ENCODE measurements at places on chromosomes 11 and 22. TPM values are rescaled to one million over a fixed set of nuclear protein-coding genes. Genes with fewer than 3 reads are reported as not detected.

Gene TRPM5
- not detected for total RNA-seq

Gene PDE2A
- total RNA-seq = 0.55 TPM

Gene WNT7B
- not detected for total RNA-seq

Gene HSPB2
- total RNA-seq = not detected

DNA sequence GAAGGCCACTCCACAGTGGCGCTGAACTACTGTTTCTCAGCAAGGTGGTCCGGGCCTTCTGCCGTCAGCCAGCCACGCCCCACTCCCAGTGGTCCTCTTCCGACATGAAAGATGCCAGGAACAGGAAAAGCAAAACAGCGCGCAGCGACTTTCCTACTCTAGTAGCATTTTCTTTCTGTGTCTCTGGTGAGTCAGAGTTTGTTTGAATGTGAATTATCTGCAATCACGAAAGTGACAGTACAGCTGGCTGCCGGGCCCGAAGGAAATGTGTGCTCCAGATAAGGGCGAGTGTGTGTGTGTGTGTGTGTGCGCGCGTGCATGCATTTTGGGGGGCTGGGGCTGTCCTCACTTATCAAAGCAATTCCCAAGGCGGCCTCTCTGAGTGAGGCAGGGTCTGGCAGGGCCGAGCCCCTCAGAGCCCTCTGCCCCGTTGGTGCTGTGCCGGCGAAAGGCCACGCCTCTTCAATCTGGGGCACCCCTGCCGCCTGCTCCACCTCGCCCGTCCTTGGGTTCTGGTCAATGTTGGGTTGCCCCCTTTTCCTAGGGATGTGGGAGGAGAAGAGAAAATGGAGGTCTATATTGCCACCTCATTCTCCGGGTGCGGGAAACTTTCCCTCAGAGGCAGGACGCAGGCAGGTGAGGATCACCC is 288.5 kb downstream of the KIRREL3 start:
- no peaks in the 10 kb centered on the region for H3K36me3 ChIP-seq
- no peak overlapping the region for H3K4me3 ChIP-seq
- no peaks in the 10 kb centered on the region for H3K4me1 ChIP-seq
- peaks cover 3% of the 10 kb centered on the region for H3K27me3 ChIP-seq

Gene C11orf16
- total RNA-seq = not detected

DNA sequence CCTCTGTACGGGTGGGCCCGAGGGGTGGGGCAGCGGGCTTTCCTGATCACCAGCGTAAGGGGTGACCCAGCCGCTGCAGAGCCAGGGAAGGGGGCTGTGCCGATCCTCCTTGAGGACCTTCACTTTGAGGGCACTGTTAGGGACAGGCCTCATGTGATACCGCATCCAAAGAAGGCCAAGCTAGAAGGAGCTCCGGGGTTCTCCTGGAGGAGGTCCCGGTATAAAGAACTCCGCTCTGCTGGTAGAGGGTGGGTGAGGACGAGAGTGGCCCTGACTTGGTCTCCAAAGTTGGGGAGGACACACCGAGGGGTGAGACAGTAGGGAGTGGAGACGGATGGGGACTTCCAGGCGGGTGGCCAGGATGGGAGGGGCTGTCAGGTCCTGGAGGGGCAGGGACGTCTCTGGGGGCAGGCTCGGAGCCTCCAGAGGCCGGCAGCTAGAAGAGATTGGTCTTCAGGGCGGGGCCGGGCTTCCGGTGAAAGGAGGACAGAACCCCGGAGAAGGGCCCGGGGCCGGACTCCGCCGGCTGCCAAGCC is 4.6 kb downstream of the PHOX2A start:
- no peak overlapping the region for H3K27ac ChIP-seq
- H3K27me3 ChIP-seq = peaks cover 33% of the 10 kb centered on the region
- H3K36me3 ChIP-seq = peaks cover 4% of the 10 kb centered on the region
- H3K4me1 ChIP-seq = peaks cover 11% of the 10 kb centered on the region
- DNase-seq = no peak

DNA sequence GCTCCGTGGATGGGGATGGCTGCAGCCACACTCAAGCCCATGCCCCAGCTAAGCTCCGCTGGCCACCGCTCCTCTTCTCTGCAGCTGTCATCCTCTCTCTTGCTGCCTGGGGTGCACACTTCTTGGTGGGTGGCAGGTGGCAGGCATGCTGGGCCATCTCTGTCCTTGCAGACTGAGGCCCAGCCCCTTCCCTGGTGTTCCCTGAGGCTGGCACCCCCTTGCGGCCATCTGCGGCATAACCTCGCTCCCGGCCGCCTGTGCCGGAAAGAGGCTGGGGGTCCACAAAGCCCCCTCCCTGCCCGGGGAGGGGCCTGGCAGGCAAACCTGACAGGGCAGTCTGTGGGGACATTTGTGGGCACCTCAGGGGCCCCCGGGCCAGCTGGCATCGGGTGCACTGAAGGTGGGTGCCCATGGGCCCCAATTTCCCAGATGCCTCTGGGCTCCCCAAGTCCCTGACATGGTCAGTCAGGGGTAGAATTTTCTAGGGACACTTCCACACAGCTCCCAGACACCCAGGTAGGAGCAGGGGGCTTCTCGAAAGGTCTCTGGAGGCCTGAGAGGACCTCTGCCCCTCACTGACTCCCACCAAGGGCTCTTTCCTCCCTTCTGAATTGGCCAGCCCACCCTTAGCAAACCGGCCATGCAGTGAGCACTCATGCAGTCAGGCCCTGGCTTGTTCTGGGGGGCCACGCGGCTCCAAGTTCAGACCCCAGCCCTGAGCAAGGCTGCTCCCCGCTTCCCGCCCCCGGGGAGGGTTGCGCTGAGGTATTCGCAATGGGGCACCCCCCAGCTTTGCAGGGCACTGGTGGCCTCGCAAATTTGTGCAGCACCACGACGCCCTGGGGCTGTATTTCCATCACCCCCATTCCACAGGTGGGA is 23.5 kb upstream of the TH start:
- peaks cover 6% of the 10 kb centered on the region for H3K4me1 ChIP-seq
- no peak overlapping the region for H3K27ac ChIP-seq
- peaks cover 7% of the 10 kb centered on the region for H3K27me3 ChIP-seq
- no peaks in the 10 kb centered on the region for H3K36me3 ChIP-seq
- no peak overlapping the region for H3K4me3 ChIP-seq

Gene GDPD4
- not detected for total RNA-seq

DNA sequence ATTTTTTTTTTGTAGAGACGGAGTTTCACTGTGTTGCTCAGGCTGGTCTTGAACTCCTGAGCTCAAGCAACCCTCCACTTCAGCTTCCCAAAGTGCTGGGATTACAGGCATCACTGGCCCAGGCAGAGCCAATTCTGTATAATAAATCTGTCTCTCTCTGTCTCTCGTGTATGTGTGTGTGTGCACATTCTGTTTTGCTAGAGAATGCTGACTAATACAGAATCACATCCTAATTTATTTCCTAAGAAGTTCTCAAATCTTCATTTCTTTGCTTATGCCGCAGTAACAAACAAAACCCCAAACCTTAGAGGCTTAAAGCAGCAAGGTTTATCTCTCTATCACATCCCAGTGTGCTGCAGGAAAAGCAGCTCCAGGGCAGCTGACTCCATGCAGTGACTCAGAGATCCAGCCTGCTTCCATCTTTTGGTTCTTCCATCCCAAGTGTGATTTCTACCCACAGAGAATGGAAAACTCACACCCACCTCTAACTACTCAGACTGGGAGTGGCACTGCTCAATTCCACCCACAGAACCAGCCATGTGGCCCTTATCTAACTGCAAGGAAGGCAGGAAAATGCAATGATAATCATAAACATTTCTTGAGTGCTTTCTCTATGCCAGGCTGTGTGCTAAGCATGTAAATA is 35.1 kb upstream of the LRRC10B start:
- H3K27me3 ChIP-seq = no peaks in the 10 kb centered on the region
- H3K4me3 ChIP-seq = no peak overlapping the region
- peaks cover 8% of the 10 kb centered on the region for H3K4me1 ChIP-seq
- H3K27ac ChIP-seq = no peak overlapping the region
- no peak for DNase-seq
- no peaks in the 10 kb centered on the region for H3K36me3 ChIP-seq

GRCh38 chr11:2149864-2150847 is 10.9 kb downstream of the INS start:
- H3K36me3 ChIP-seq = no peaks in the 10 kb centered on the region
- H3K4me3 ChIP-seq = no peak overlapping the region
- peaks cover 24% of the 10 kb centered on the region for H3K27me3 ChIP-seq
- DNase-seq = no peak
- no peak overlapping the region for H3K27ac ChIP-seq
- H3K4me1 ChIP-seq = peaks cover 6% of the 10 kb centered on the region

Gene CASP12
- not detected for total RNA-seq

- H3K4me1 ChIP-seq = no peaks in the 10 kb centered on the region
- H3K36me3 ChIP-seq = no peaks in the 10 kb centered on the region
- no peaks in the 10 kb centered on the region for H3K27me3 ChIP-seq
Observed at GRCh38 chr11:6548641-6549040, 51.6 kb downstream of the DNHD1 start.

Gene YPEL1
- 2.4 TPM for total RNA-seq

DNA sequence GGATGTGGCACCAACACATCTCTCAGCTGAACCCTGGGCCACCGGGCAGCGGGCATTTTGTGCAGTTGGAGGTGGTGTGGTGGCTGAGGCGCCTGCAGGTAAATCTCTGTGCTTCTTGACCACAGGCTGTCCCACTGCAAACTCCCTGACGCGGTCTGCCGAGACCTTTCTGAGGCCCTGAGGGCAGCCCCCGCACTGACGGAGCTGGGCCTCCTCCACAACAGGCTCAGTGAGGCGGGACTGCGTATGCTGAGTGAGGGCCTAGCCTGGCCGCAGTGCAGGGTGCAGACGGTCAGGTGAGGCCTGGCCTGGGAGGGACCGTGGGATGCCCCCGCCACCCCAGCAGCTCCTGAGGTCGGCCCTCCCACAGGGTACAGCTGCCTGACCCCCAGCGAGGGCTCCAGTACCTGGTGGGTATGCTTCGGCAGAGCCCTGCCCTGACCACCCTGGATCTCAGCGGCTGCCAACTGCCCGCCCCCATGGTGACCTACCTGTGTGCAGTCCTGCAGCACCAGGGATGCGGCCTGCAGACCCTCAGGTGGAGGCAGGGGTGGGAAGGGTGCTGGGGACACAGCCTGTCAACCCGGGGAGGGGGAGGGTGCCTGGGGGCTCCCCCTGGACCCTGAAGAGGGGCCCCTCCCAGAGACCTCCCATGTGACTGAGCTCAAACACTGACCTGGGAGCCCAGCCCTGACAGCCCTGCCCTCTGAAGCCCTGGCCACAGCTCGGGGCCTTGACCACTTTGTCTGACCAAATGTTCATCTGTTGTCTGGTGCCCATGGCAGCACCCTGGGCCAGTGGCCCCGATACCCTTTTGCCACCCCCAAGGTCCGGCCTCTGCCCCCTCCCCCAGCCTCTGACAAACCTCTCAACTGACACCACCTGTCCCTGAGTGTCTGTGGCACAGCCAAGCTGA is 4.6 kb upstream of the PGGHG start:
- no peak overlapping the region for H3K4me3 ChIP-seq
- DNase-seq = no peak
- no peak overlapping the region for H3K27ac ChIP-seq
- no peaks in the 10 kb centered on the region for H3K36me3 ChIP-seq
- H3K27me3 ChIP-seq = no peaks in the 10 kb centered on the region

DNA sequence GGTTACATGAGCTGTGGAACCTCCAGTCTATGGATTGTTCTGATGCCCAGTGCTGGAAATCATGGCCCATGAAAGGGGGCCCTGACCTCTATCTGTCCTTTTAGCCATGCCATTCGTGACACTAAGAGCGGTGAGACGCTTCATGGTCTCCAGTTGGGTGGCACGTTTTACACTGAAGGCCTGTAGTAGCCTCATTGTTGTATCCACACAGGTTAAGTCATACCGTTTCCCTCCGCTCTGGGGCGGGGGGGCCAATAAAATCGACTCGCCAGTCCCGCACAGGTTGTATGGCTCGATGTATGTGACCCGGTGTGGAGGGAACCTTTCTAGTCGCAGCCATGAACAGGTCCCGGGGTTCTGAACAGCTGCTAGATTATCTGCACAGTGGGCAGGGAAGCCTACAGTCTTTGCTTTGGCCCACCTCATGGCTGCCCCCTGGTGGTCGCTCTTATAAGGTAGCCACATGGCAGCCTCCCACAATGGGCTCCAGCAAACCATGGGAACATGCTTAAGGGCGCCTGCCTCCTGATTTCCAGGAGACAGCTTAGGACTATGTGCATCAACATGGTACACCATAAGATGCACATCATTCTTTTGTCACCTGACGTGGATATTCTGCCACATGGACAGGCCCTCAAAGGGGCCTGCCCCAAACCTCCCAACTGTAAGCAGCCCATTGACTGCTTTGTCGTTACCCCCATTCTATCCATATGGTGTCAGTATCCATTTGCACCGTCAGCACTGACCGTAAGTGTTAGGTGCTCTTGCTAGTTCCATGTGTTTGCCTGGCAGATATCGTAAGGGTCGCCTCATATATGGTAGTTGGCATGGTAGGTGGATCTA is 19.7 kb upstream of the APOL3 start:
- no peaks in the 10 kb centered on the region for H3K27me3 ChIP-seq
- DNase-seq = peak; percentile 79
- H3K4me1 ChIP-seq = peaks cover 3% of the 10 kb centered on the region
- H3K4me3 ChIP-seq = no peak overlapping the region

DNA sequence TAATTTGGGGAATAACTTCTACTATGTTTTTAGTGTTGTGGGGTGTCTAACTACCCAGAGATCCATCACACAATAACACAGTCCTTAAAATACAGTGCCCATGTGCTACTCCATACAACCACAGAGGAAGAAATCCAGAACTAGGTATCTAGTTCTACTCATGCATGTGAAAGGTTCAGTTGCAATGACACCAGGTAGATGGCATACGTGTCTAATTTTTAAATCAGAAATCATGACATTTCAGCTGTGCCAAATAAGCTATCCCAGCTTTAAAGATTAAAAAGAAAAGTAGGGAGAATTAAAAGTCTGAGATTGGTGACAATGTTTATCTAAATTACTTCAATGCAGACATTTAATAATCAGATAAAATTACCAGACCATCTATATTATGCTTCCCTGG is 122.2 kb downstream of the CD44 start:
- H3K36me3 ChIP-seq = no peaks in the 10 kb centered on the region
- no peak overlapping the region for H3K27ac ChIP-seq
- H3K27me3 ChIP-seq = no peaks in the 10 kb centered on the region
- H3K4me1 ChIP-seq = peaks cover 23% of the 10 kb centered on the region
- H3K4me3 ChIP-seq = no peak overlapping the region

- H3K27me3 ChIP-seq = peaks cover 4% of the 10 kb centered on the region
- H3K4me1 ChIP-seq = no peaks in the 10 kb centered on the region
- no peak overlapping the region for H3K4me3 ChIP-seq
- no peaks in the 10 kb centered on the region for H3K36me3 ChIP-seq
Observed at GRCh38 chr11:61656347-61657077, 23.7 kb upstream of the DAGLA start.

DNA sequence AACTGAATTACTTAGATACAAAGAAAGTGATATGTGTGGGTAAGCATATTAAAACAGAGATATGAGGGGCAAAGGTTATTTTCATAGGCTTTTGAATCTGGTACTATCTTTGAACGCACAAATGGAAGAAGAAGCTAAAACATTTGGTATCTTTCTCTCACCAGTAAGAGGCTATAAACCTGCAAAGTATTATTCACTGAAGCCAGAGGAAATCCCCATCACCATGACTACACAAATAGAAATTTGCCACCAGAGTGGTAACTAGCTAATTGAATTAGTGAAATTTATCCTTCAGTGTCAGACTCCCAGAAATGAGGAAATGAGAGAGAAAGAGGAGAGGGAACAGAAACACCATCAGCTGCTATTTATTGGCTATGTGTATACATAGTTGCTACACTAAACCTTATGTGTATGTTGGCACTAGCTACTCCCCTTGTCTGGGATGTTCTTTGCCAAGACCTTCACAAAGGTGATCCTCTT is 503.4 kb downstream of the DLG2 start:
- no peak overlapping the region for H3K4me3 ChIP-seq
- no peaks in the 10 kb centered on the region for H3K36me3 ChIP-seq
- H3K27me3 ChIP-seq = no peaks in the 10 kb centered on the region
- DNase-seq = no peak
- no peaks in the 10 kb centered on the region for H3K4me1 ChIP-seq
- H3K27ac ChIP-seq = no peak overlapping the region

Gene VWCE
- 11.3 TPM for total RNA-seq

Gene SLC6A5
- total RNA-seq = not detected
